Uterine smooth muscle cell (primary cell): ENCODE measurements at places on chromosomes 1 and 21. TPM values are rescaled to one million over a fixed set of nuclear protein-coding genes. Genes with fewer than 3 reads are reported as not detected.

The FAM167B gene
- 0.44 and 0.50 TPM in 2 replicates for total RNA-seq

The TNFRSF18 gene
- 0.12 TPM in 1 of 2 replicates, not detected in the other for total RNA-seq

The NDUFS5 gene
- total RNA-seq = 508 and 624 TPM in 2 replicates

The VSIG8 gene
- total RNA-seq = 0.12 TPM in 1 of 2 replicates, not detected in the other

The CFHR4 gene
- total RNA-seq = not detected in 2 replicates

The RBM11 gene
- 0.12 and 0.44 TPM in 2 replicates for total RNA-seq

The NR0B2 gene
- not detected in 2 replicates for total RNA-seq

The RIPK4 gene
- not detected in 2 replicates for total RNA-seq

The CYB561D1 gene
- 5.4 and 6.5 TPM in 2 replicates for total RNA-seq

The MASP2 gene
- total RNA-seq = not detected in 2 replicates

The TSTD1 gene
- 3.4 and 9.1 TPM in 2 replicates for total RNA-seq

The FALEC gene
- 0.25 and 0.77 TPM in 2 replicates for total RNA-seq

The CCDC17 gene
- 0.77 and 0.87 TPM in 2 replicates for total RNA-seq

The RGS7 gene
- total RNA-seq = 0.62 and 0.77 TPM in 2 replicates

The CDC42SE1 gene
- 41.1 and 44.4 TPM in 2 replicates for total RNA-seq

The ASCL5 gene
- total RNA-seq = not detected in 2 replicates

The TFF2 gene
- not detected in 2 replicates for total RNA-seq

The SLC25A33 gene
- total RNA-seq = 7.7 and 8.3 TPM in 2 replicates

The TRIM17 gene
- 0.25 and 0.33 TPM in 2 replicates for total RNA-seq

The LRRC38 gene
- total RNA-seq = 0.50 TPM in 1 of 2 replicates, not detected in the other

The FAM43B gene
- total RNA-seq = under 0.01 TPM in 2 replicates

The SIM2 gene
- total RNA-seq = under 0.01 and 0.62 TPM in 2 replicates

The SH2D1B gene
- under 0.01 TPM in 1 of 2 replicates, not detected in the other for total RNA-seq

The RHBDL2 gene
- total RNA-seq = 0.25 and 0.77 TPM in 2 replicates

The CBS gene
- total RNA-seq = 33.1 and 138 TPM in 2 replicates

The RNU1-3 gene
- under 0.01 and 2,224 TPM in 2 replicates for total RNA-seq

The AADACL4 gene
- total RNA-seq = under 0.01 TPM in 1 of 2 replicates, not detected in the other

The SEMA6C gene
- total RNA-seq = 0.66 and 0.75 TPM in 2 replicates

The GPR25 gene
- total RNA-seq = not detected in 2 replicates

The FMOD gene
- total RNA-seq = 0.33 and 8.4 TPM in 2 replicates

The ENO1 gene
- 1,481 and 2,991 TPM in 2 replicates for total RNA-seq

The DNALI1 gene
- 2.7 and 3.6 TPM in 2 replicates for total RNA-seq

The EXOC8 gene
- 18.2 and 19.1 TPM in 2 replicates for total RNA-seq

The OVAAL gene
- not detected in 2 replicates for total RNA-seq

The KIF2C gene
- 21.6 and 87.8 TPM in 2 replicates for total RNA-seq

The KCNJ6 gene
- not detected in 2 replicates for total RNA-seq

The RGS1 gene
- not detected in 2 replicates for total RNA-seq

The EPHA2 gene
- 30.3 and 38.4 TPM in 2 replicates for total RNA-seq

The ZNF683 gene
- total RNA-seq = not detected in 2 replicates

The SPRR1B gene
- total RNA-seq = not detected in 2 replicates

The NLRP3 gene
- total RNA-seq = 0.62 and 1.7 TPM in 2 replicates

The KISS1 gene
- total RNA-seq = 0.22 and 0.37 TPM in 2 replicates

The SPATA46 gene
- total RNA-seq = 0.12 TPM in 1 of 2 replicates, not detected in the other

The SYT6 gene
- not detected in 2 replicates for total RNA-seq

The ANGPTL3 gene
- total RNA-seq = not detected in 2 replicates

The ZNF669 gene
- total RNA-seq = 11.2 and 11.8 TPM in 2 replicates

The AMPD1 gene
- not detected in 2 replicates for total RNA-seq

The AGT gene
- total RNA-seq = 0.22 and 0.50 TPM in 2 replicates

The SHE gene
- under 0.01 and 0.12 TPM in 2 replicates for total RNA-seq

The DMBX1 gene
- not detected in 2 replicates for total RNA-seq

The MPZ gene
- 0.87 and 1.00 TPM in 2 replicates for total RNA-seq

The SDHC gene
- total RNA-seq = 26.9 and 37.0 TPM in 2 replicates

The NBPF11 gene
- total RNA-seq = 5.5 and 7.0 TPM in 2 replicates
